Stimulated activated CD4-positive, alpha-beta T cell treated with anti-CD3 and anti-CD28 coated beads, TNF-alpha, amount 100 ng/mL, for 24 hours (primary cell): ENCODE measurements at places on chromosomes 5 and 9.

DNA sequence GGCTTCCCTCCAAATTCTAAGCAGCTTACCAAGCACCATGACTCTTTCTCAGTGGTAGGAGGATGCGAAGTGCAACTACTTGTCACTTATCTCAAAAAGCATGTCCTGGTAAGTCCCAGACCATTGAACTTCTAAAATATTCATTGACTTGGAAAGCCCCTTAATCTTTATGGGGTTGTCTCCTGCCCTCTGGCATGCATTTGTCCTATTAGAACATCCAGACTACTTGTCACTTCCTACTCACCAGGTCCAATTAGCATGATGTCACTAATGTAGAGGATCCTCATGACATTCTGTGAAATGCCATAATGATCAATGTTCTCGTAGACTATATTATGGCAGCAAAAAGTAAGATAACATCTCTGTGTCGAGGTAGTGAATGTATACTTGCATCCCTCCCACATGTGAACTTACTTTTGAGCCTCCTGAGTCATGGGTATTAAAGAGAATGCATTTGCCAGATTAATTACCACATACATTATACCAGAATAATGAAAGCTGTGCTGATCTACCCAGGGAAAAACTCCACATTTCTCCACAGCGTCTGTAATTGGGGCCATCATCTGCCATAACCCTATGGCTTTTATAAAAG lies 63.5 kb upstream of the RAD23B start:
- no peak for DNase-seq

- DNase-seq: no peak
Observed at GRCh38 chr5:124859556-124860290, 113.3 kb upstream of the ZNF608 start.

DNA sequence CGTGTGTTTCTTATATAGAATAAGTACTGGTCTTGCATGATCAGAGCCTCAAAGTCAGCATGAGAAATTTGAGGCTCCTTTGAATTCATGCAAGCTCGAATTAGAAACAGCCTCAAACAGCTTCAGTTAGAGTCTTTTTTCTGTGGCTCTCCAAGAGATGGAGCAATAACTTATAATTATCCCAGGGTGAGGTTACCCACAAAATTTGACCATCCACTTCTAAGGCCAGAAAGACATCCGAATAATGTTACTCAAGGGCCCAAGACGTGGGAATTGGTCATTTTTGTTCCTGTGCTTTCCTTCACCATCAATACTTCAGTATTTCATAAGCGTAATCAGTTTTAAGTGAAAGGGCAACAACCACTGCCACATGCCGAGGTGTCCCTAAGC lies 89.7 kb downstream of the DAPK1 start:
- no peak for DNase-seq

DNA sequence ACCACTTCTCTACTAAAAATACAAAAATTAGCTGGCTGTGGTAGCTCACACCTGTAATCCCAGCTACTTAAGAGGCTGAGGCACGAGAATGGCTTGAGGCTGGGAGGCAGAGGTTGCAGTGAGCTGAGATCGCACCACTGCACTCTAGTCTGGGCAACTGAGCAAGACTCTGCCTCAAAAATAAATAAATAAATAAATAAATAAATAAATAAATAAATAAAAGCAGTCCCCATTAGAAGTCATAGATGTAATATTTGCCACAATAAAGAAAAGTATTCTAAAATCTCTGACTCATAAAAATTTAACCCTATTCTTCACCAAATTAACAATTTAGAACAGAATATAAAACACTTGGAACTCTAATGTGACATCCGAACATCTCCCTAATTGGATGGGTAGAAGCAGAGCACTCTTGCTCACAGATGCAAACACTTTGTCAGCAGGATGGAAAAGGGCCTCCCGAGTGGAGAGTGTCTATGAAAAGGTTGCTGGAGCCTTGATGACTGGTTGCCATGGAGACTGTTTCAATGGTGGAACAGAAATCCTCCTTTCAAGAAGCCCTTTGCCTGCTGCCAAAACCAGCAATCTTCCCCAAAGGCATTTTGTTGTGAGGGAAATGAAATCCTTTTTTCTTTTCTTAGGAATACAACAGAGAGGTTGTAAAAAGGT lies 38.9 kb upstream of the TRAF1 start:
- no peak for DNase-seq

DNA sequence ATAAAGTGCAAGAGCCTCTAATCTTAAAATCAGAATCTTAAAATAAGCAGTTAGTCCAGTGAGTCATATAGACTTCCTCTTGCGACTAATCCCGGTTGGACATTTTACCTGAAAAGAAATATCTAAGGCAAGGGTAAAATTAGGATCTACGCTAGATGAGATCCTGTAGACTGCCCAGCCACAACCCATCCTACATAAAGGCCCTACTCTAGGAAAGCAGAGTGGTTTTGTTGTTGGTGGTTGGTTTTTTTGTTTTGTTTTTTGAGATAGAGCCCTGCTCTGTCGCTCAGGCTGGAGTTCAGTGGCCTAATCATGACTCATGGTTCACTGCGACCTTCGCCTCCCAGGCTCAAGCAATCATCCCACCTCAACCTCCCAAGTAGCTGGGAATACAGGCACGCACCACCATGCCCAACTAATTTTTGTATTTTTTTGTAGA lies 6.9 kb downstream of the TSC1 start:
- no peak for DNase-seq

DNA sequence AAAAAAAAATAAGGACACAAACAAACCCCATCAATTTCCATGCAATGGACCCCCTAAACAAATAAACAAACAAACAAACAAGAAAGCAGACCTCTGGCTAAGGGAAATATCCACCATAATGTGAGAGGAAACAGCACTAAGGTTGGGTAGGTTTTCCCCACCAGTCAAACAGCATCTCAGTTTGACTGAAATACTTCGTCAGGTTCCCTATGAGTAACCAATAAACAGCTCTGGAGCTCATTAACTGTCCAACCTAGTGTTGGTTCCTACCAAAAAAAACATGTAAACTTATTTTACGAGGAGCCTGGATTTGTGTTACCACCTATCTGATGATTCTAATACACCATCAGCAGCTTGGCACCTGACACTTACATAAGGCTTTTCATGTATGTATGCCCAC lies 198.5 kb upstream of the TARS1 start:
- DNase-seq: no peak

GRCh38 chr5:125912028-125912427 lies 511.2 kb upstream of the GRAMD2B start:
- no peak for DNase-seq

GRCh38 chr9:80928697-80929096 lies 760.6 kb downstream of the TLE1 start:
- no peak for DNase-seq

GRCh38 chr9:38082446-38083287 lies 13.6 kb upstream of the SHB start:
- DNase-seq: no peak

- no peak for DNase-seq
Observed at GRCh38 chr5:107652839-107653607, 17.7 kb downstream of the EFNA5 start.

GRCh38 chr9:94867842-94868312 lies 141.4 kb downstream of the AOPEP start:
- DNase-seq: no peak

DNA sequence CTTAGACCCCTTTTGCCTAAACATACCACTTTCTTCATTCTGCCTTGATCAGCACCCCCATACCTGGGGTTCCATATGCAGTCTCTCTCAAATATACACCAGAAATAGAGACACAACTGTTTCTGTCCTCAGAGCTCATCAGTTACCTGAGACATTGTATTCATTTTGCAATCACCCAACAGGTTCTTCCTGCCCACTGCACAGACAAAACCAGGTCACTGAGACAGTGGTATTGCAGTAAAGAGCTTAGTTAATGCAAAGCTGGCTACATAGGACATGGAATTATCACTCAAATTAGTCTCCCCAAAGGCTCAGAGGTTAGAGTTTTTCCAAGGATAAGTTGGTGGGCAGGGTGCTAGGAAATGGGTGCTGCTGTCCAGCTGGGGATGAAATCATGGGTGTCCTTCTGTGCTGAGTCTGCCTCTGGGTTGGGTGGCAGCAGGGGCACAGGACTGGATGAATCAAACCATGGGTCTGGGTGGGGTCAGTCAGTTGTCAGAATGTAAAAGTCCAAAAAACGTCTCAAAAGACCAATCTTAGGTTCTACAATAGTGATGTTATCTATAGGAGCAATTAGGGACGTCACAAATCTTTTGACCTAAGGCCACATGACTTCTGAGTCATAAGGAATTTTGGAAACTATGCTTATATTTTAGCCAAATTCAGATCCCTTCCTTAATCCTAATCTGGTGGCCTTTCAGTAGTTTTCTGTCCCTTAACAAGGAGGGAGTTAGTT lies 41.0 kb downstream of the KCNV2 start:
- no peak for DNase-seq

DNA sequence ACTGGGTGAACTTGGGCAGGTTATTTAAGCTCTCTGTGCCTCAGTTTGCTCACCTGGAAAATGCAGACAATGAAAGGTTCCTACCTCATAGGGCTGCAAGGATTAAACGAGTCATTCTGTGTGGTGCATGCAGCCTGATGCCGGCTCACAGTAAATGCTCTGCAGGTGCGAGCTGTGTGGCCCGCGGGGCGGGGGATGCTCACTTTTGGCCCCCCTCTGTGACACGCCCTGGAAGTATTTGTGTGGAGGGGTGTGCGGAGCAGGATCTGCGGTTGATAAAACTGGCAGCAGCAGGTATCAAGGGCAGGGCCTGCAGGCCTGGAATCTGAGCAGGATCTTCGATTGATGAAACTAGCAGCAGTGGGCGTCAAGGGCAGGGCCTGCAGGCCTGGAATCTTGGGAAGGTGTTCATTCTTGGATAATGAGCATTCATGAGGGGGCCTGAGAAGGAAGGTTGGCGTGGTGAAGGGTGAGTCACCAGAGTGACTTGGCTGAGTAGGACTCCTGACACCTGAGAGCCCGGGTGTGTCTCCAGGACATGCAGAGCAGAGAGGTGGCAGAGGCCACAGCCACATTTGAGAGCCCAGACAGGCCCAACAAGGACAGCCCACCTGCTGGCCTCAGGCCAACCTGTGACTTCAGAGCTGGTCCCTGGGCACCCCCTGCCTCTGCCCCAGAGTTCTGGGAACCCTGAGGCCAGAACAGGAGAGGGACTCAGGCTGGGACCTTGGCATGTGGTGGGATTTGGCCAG lies 11.9 kb downstream of the UNC5A start:
- no peak for DNase-seq

DNA sequence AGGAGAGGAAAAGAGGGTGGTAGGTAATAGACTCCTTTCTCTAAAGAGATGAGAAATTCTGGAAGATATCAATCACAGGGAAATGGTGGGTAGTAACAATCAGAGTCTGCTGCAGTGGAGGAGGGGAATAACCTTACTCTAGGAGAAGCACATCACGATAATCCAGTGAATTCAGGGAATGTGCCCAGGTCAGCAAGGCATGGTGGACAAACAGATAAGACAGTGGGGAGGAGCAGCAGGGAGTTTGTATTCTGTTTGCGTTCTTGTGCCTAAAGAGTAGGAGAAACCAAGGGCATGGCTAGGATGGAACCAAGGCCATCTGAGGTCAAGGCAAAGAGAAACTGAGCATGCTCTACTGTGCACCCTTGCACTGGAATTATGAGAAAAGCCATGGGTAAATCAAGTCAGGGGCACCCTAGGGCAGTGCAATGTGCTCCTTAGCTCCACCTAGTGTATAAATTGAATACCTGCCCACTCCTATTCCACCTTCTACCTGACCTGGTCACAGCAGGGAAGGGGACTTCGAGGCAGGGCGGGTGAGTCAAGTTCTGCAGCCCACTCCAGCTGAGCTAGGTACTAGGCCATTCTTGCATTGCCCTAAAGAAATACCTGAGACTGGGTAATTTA lies 31.6 kb downstream of the RETREG1 start:
- no peak for DNase-seq

DNA sequence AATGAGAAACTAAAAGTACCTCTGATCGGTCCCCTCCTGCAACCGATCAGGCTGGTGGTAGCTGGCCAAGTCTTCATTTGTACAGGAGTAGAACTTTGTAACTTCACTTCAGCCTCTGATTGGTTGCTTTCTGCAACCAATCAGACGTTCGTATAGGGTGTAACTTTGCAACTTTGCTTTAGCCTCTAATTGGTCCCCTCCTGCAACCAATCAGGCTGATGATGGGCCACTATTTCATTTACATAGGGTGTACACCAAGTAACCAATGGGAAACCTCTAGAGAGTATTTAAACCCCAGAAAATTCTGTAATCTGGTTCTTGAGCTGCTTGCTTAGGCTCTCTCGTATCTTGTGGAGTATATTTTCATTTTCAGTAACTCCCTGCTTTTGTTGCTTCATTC lies 445.5 kb downstream of the MED10 start:
- DNase-seq: no peak

DNA sequence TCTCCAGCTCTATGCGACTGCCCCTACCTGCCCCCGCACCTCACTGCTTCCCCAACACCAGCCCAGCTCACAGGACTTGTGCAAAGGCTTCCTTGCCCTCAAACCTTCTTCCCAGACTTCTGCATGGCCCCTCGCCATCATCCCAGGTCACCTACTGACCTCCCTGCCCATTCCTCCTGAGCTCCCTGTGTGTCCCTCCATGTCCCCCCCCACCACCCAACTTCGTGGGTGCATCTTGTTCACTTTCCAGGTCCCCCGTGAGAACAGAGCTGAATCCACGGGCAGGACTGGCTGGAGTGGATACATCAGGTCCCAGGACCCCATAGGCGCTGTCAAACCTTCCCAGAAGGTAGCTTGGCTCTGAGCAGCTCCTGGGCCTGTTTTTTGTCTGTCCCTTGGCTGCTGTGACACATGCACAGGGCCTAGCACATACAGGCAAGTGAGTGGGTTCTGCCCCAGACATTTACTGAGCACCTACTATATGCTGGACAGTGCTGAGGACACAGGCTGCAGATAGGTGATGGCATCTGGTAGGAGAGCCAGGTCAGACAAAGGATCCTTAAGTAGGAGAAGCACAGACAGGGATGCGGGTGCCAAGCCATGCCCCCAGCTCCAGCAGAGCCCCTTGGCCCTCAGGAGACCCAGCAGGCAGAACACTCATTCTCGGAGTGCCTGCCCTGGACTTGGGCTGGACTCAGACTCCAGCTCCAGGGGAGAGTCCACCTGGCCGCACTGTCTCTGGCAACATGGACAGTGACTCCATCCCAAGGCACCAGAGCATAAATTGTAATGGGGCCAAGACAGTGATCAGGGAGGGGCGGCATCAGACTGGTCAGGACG lies 15.0 kb downstream of the NINJ1 start:
- no peak for DNase-seq

DNA sequence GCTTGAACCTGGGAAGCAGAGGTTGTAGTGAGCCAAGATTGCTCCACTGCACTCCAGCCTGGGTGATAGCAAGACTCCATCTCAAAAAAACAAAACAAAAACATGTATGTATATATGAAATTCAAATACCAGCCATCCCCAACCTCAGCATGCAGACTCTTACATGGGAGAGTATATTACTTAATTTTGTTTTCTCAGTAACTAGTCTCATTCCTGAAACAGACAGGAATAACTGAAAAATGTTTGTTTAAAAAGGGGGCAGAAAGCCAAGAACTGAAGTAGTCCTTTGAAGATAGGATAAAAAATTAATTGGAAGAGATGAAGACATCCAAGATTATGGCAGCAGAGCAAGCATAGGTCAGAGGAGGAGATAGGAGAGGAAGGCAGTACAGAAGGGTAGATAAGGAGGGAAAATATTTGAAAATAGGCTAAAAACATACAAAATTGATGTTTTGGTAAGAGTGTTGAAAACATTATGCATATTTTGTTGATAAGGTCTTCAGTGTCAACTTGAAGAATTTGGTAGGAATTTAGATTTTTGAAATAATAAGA lies 309.9 kb downstream of the MAT2B start:
- DNase-seq: no peak

GRCh38 chr5:114467171-114467570 lies 105.3 kb downstream of the KCNN2 start:
- DNase-seq: no peak
